ENCODE measurements at places on chromosomes 1 and 21. TPM values are rescaled to one million over a fixed set of nuclear protein-coding genes. Genes with fewer than 3 reads are reported as not detected.

Gene DENND2C
- 0.15 TPM for total RNA-seq

Gene A3GALT2
- total RNA-seq = not detected

Gene CFHR2
- not detected for total RNA-seq

Gene P3H1
- total RNA-seq = 47.1 TPM

Gene ERG
- total RNA-seq = not detected

Gene SPATA21
- 0.12 TPM for total RNA-seq
